Lower lobe of right lung (tissue), 2 donors: ENCODE measurements at places on chromosomes 11 and 22. TPM values are rescaled to one million over a fixed set of nuclear protein-coding genes. Genes with fewer than 3 reads are reported as not detected.

The RAB3IL1 gene
- 11.4 TPM for total RNA-seq

GRCh38 chr11:14413307-14414069, 54.5 kb upstream of the RRAS2 start:
- no peak overlapping the region for H3K27ac ChIP-seq
- no peak for DNase-seq
- H3K36me3 ChIP-seq = no peaks in the 10 kb centered on the region
- H3K4me3 ChIP-seq = no peak overlapping the region
- H3K4me1 ChIP-seq = no peaks in the 10 kb centered on the region

DNA sequence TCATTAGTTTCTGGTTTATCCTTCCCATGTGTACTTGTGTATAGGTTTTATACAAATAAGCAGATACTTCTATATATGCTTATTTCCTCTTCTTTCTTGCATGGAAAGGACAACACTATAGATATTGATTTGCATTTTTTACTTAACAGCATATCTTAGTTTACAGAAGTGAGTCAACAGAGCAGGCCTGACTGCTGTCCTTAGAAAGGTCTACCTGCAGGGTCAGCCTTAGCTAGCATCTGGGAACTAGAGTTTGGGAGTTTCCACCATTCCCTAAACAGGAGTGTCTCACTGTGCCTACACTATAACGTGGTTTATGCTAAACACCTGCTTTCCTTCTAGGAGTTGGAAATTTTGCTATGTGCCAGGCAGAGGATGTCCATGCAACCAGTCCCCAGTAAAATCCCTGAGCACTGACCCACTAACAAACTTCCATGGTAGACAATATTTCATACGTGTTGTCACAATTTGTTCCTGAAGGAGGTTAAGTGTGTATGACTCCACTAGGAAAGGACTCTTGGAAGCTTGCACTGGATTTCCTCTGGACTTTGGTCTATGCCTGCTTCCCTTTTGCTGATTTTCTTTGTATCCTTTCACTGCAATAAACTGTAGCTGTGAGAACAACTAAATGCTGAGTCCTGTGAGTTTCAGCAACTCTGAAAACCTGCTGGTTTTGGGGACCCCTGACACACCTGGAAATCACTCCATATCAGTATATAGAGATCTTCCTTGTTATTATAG, 17.7 kb downstream of the PRR14L start:
- DNase-seq = no peak
- no peaks in the 10 kb centered on the region for H3K27me3 ChIP-seq
- no peak overlapping the region for H3K4me3 ChIP-seq

DNA sequence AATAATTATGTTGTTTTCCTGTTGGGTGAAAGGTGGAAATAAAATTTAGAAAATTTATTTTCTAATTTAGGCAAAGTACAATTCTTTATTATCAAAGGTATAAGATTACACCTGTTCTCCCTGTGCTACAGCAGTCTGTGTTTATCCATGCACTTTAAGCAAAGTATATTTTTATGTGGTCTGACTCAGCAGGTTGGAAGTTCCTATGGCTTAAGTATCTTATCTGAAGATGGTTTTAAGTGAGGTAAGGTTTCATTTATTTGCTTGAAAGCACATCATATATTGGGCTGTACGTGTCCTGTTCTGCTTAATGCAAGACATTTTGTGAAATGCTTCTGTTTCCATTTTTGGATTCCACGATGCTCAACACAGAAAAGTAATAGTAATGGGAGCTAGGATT, 14.6 kb downstream of the PPME1 start:
- no peak overlapping the region for H3K4me3 ChIP-seq
- no peak overlapping the region for H3K27ac ChIP-seq

DNA sequence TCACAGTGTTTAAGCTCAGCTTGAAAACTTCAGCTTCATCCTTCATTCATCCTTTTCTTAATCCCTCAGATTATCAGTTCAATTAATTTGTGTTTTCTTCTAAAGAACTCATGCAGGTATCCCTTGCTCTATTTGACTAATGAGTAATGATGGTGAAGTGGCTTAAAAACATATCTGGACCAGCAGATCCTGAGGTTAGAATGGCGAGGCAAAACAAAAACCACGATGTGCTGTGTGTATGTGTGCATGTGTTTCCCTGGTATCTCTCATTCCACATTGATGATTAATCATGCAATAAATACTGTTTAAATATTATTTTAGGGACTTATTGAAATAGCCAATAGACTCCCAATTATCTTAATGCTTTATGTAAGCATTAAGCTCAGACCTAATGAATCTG, 437.0 kb downstream of the DYNC2H1 start:
- no peak for DNase-seq
- H3K4me1 ChIP-seq = no peaks in the 10 kb centered on the region
- H3K36me3 ChIP-seq = no peaks in the 10 kb centered on the region
- H3K27ac ChIP-seq = no peak overlapping the region

GRCh38 chr22:46796566-46797195, 34.2 kb downstream of the TBC1D22A start:
- no peak overlapping the region for H3K4me3 ChIP-seq
- H3K4me1 ChIP-seq = peaks cover 39% of the 10 kb centered on the region
- DNase-seq = no peak
- H3K36me3 ChIP-seq = peaks cover 83% of the 10 kb centered on the region
- no peaks in the 10 kb centered on the region for H3K27me3 ChIP-seq
- no peak overlapping the region for H3K27ac ChIP-seq

DNA sequence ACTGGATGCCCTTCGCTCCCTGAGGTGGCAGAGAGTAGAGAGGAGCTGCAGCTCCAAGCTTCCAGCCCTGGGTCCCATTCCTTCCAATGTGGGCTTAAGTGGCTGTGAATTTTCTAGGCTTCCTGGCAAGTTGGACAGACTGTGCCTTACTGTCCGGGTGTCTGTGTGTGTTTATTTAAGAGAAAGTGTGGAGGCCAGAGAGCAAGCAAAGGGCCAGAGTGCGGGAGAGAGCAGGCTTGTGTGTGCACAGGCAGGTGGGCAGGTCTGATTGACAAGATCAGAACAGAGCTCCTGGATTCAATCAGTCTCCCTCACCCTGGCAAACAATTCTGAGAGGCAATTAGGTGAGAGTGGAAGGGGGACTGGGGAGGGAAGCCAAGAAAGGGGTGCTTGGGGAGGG, 347.0 kb downstream of the CADM1 start:
- H3K36me3 ChIP-seq = no peaks in the 10 kb centered on the region
- H3K4me3 ChIP-seq = no peak overlapping the region
- no peaks in the 10 kb centered on the region for H3K4me1 ChIP-seq
- DNase-seq = no peak
- no peak overlapping the region for H3K27ac ChIP-seq
